ENCODE measurements at places on chromosomes 5 and 9. TPM values are rescaled to one million over a fixed set of nuclear protein-coding genes. Genes with fewer than 3 reads are reported as not detected.
A peak's percentile ranks its signal among the peaks of the same experiment; 100 is the strongest.

DNA sequence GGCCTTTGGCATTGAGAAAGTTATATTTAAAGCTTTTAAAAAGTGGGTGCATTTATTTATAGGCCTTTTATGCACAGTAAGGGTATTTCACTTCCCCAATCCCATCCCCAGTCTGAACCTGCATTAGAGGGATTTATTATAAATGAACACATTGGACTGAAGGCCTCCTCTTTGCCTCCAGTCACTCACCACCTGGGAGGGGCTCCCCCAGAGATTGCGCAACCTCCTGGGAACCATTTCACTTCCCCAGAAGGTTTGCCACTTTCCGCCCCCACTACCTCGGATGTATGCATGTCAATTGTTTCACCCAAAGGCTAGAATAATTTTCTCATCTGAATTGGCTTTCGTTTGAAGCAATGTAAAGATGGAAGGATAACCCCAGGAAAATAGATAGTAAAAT lies 29.8 kb upstream of the VCAN start:
- H3K4me1 ChIP-seq: no peaks in the 10 kb centered on the region
- DNase-seq: no peak
- H3K36me3 ChIP-seq: no peaks in the 10 kb centered on the region
- no peak overlapping the region for H3K27ac ChIP-seq
- H3K27me3 ChIP-seq: no peaks in the 10 kb centered on the region
- no peak overlapping the region for H3K4me3 ChIP-seq

DNA sequence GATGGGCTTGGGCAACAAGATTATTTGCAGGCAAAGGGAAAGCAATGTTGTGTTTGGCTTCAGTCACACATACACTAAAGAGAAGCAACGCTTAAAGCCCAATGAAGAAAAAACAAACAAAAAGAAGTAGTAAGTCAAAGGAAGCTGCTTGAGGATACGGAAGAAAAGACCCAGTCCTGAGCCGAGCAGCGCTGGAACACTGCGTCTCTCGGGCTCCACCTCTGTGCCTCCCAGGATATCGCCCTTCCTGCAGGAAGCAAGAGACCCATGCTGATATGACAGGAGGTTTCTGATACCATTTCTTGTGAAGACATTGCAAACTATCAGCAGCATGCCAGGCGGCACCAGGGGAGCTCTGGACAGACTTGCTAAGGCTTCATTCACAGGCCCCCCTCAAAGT lies 9.9 kb downstream of the GNAQ start:
- peaks cover 2% of the 10 kb centered on the region for H3K36me3 ChIP-seq
- H3K4me1 ChIP-seq: peaks cover 48% of the 10 kb centered on the region
- H3K27ac ChIP-seq: no peak overlapping the region
- DNase-seq: no peak

DNA sequence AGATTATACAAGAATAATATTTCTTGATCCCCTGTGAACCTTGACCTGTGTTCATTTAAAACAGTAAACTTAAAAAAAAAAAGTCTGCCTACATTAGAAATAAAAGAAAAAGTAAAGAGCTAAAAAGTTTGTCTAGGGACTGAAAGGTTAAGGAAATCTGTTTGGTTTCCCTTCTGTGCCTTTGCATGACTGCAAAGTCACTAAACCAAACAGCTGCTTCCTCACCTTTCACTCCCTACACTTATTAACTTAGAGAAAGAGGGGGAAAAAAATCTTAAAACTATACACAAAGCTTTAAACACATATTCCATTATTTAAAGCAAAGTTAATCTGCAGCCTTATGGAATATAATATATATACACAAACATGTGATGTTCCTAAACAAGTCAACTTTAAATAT lies 65.1 kb downstream of the ZFR start:
- no peak overlapping the region for H3K4me3 ChIP-seq
- peak overlapping the region; percentile 39 for H3K27ac ChIP-seq
- H3K27me3 ChIP-seq: no peaks in the 10 kb centered on the region

DNA sequence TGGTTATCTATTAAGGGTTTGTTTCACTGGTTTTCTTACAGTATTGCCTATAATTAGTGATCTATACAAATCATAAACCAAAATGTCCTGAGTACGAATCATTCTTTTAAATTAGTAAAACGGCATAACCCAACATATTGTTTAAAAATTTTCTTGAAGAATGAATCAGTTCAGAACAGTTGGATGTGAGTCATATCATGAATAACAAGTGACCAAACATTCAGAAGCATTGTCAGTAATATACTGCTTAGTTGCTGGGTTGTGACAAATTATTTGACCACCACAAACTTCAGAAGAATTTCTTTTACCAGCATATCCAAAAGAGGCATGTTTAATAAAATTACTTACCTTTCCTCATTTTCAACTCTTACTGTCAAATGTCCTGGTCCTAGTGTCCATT lies 111.2 kb downstream of the UNC13B start:
- no peak overlapping the region for H3K27ac ChIP-seq
- H3K4me1 ChIP-seq: peaks cover 8% of the 10 kb centered on the region
- no peaks in the 10 kb centered on the region for H3K36me3 ChIP-seq
- no peak overlapping the region for H3K4me3 ChIP-seq

DNA sequence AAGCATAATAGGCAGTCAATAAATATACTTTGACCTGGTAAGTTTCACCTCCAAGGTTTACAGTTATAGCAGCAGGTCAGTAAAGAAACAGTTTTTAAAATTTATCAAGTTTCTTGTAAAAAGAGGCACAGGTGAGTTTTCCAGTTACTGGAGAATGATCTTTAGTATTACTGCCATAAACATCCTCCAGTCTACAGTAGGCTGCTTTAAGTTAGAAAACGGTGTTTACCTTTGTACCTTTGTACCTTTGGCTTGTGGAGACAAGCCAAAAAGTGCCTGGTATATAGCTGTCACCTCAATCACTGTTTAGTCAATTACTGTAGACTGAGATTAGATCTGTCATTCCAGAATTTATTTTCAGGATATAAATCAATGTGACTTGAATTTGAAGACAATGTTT lies 42.7 kb upstream of the SRFBP1 start:
- H3K27ac ChIP-seq: no peak overlapping the region
- no peaks in the 10 kb centered on the region for H3K36me3 ChIP-seq
- H3K4me3 ChIP-seq: no peak overlapping the region
- no peaks in the 10 kb centered on the region for H3K4me1 ChIP-seq
- no peak for DNase-seq

GRCh38 chr9:17380126-17380861 lies 198.6 kb upstream of the SH3GL2 start:
- H3K4me1 ChIP-seq: no peaks in the 10 kb centered on the region
- no peak for DNase-seq
- no peaks in the 10 kb centered on the region for H3K36me3 ChIP-seq
- H3K4me3 ChIP-seq: no peak overlapping the region
- no peak overlapping the region for H3K27ac ChIP-seq

C5orf58 gene
- total RNA-seq: not detected

GRCh38 chr5:59584858-59585846 lies 308.4 kb downstream of the PDE4D start:
- no peaks in the 10 kb centered on the region for H3K36me3 ChIP-seq
- H3K4me1 ChIP-seq: no peaks in the 10 kb centered on the region
- H3K27me3 ChIP-seq: peaks cover 15% of the 10 kb centered on the region
- DNase-seq: no peak

- H3K27me3 ChIP-seq: no peaks in the 10 kb centered on the region
- no peak for DNase-seq
- no peak overlapping the region for H3K27ac ChIP-seq
- H3K4me1 ChIP-seq: no peaks in the 10 kb centered on the region
These were observed 24.2 kb upstream of the CATSPER3 start for GRCh38 chr5:134943547-134943946.

- no peaks in the 10 kb centered on the region for H3K27me3 ChIP-seq
- peaks cover 2% of the 10 kb centered on the region for H3K36me3 ChIP-seq
- peaks cover 11% of the 10 kb centered on the region for H3K4me1 ChIP-seq
- DNase-seq: no peak
These were observed 53.9 kb upstream of the RIC1 start for GRCh38 chr9:5575000-5575399.

GRCh38 chr9:125931211-125931610 lies 184.0 kb downstream of the PBX3 start:
- no peaks in the 10 kb centered on the region for H3K27me3 ChIP-seq
- H3K4me3 ChIP-seq: no peak overlapping the region
- no peak for DNase-seq
- H3K4me1 ChIP-seq: peaks cover 3% of the 10 kb centered on the region
- H3K27ac ChIP-seq: no peak overlapping the region
- peaks cover 6% of the 10 kb centered on the region for H3K36me3 ChIP-seq

GRCh38 chr9:21070171-21070571 lies 7.6 kb downstream of the IFNB1 start:
- no peaks in the 10 kb centered on the region for H3K4me1 ChIP-seq
- H3K36me3 ChIP-seq: peaks cover 3% of the 10 kb centered on the region
- no peak for DNase-seq
- no peak overlapping the region for H3K4me3 ChIP-seq

GRCh38 chr5:53407373-53407772 lies 73.1 kb upstream of the FST start:
- DNase-seq: no peak
- no peak overlapping the region for H3K4me3 ChIP-seq
- H3K36me3 ChIP-seq: no peaks in the 10 kb centered on the region
- H3K4me1 ChIP-seq: no peaks in the 10 kb centered on the region

DNA sequence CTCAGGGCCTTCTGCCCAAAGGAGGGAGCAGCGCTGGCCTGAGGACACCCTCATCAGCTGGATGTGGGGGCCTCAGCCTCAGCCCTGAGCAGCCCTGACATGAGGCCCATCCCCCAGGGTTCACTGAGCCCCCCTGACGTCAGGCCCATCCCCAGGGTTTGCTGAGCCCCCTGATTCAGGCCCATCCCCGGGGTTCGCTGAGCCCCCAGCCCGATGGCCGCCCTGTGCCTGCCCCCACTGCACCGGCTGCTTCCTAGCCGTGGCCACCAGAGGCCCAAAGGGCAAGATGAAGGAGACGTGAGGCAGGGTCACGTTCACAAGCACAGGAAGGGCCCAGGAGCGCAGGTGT lies 19.5 kb upstream of the NSMF start:
- no peak overlapping the region for H3K27ac ChIP-seq
- no peak for DNase-seq
- no peaks in the 10 kb centered on the region for H3K36me3 ChIP-seq
- H3K4me1 ChIP-seq: no peaks in the 10 kb centered on the region
- no peak overlapping the region for H3K4me3 ChIP-seq
